ENCODE measurements at places on chromosomes 13 and 19.

- no peak for DNase-seq
These were observed 655.0 kb downstream of the OLFM4 start for GRCh38 chr13:53683608-53684007.

- DNase-seq = no peak
These were observed 78.6 kb downstream of the DCT start for GRCh38 chr13:94400874-94401273.

- DNase-seq = no peak
These were observed 17.5 kb downstream of the DDX39A start for GRCh38 chr19:14401468-14402195.

GRCh38 chr13:79190932-79191331, 215.1 kb downstream of the RBM26 start:
- no peak for DNase-seq

- DNase-seq = no peak
These were observed 119.2 kb upstream of the ABCC4 start for GRCh38 chr13:95420501-95420900.
